M059J (cell line): ENCODE measurements at places on chromosomes 4 and X. TPM values are rescaled to one million over a fixed set of nuclear protein-coding genes. Genes with fewer than 3 reads are reported as not detected.

GRCh38 chr4:53571936-53572599 is 19.2 kb downstream of the LNX1 start:
- no peak for DNase-seq

GRCh38 chrX:7147413-7147977 is at the start of gene STS:
Gene STS (plus strand): TSS chrX:7147712. CDS start chrX:7253200, 105,488 bp downstream.
- DNase-seq: peak; percentile 19

Gene CLDN34
- total RNA-seq: not detected in 2 replicates

- DNase-seq: no peak
Measured at GRCh38 chr4:159413306-159413943, 310.5 kb downstream of the RAPGEF2 start.

Gene TRAPPC11
- 15.4 and 24.6 TPM in 2 replicates for total RNA-seq

DNA sequence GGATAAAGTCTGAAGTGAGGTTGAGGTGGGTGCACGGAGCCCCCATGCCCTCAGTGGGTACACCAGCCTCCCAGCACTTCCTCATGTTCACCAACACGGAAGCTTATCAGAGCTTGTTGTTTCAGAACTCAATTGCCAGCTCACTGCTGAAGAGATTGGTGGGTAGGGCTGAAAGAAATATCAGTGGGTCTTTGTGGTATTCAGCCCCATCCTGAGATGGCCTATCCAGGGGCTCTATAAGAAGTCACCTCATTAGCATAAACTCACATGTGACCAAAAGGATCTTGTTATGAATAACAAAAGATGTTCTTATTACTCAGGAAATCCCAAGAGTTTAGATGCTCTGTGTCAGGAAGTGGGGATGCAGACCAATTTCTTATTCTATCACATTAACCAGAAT is 177.3 kb downstream of the ARHGAP10 start:
- DNase-seq: no peak

Gene PABPC5
- 0.17 TPM in 1 of 2 replicates, not detected in the other for total RNA-seq

DNA sequence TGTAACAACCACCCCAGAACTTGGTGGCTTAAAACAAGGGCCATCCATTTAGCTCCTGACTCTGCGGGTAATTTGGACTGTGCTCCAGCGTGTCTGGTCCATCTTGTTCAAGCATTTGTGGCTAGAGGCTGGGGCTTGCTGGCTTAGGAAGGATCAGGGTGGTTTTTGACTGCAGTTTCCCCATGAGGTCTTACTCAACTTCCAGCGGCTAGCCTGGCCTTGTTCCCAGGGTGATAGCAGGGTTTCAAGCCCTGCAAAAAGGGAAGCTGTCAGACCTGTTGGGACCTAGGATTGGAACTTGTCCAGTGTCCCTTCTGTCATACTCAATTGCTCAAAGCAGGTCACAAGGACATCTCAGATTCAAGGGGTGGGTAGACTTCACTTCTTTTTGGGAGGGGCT is 205.9 kb downstream of the STIM2 start:
- no peak for DNase-seq

GRCh38 chr4:184815046-184815877 is 10.5 kb downstream of the ACSL1 start:
- DNase-seq: peak; percentile 64

Gene GALNT7
- total RNA-seq: 23.8 and 37.6 TPM in 2 replicates

DNA sequence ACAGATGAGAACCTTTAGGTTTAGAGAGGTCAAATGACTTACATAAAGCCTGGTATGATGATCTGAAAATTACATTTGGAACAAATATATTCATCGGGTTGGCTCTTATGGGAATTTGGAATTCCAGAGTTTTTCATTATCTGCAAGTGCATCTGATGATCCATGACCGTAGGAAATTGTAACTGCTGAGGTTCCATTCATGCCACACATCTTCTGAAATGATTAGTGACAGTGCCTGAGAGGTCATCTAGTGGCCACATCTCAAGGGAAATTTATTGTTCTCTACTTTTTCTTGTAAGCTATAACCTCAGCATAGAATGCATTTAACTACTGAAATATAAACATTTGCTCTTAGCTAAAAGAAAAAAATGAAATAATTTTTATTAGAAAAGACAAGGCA is 105.8 kb upstream of the NWD2 start:
- no peak for DNase-seq

GRCh38 chr4:162350331-162350730 is 186.5 kb upstream of the FSTL5 start:
- DNase-seq: no peak

Gene MXRA5
- total RNA-seq: 2.8 and 5.5 TPM in 2 replicates

Gene DOK7
- total RNA-seq: 0.22 and 3.1 TPM in 2 replicates

DNA sequence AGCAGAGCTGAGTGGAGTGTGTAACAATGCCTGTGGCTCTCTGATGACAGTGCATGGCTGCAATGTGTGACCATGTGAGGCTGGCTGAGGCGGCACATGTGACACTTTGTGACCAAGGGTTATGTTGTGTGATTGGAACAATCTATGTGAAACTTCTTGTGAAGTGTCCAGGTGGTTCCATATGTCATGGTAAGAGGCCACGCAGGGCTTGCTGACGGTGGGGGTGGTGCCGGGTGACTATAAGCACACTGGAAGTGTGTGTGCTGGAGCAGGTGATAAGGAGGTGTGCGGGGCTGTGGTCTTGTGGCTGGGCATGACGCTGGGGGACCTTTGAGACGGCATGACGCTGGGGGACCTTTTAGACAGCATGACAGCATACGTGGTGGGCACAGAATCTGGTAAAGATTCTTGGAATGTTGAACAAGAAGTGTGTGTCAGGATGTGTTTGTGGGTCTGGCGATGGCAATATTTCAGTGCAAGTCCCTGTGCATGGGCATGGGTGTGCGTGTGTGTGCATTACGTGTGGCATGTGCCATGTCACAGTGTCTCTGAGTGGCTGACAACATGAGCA is 7.4 kb upstream of the HDAC6 start:
- DNase-seq: no peak

DNA sequence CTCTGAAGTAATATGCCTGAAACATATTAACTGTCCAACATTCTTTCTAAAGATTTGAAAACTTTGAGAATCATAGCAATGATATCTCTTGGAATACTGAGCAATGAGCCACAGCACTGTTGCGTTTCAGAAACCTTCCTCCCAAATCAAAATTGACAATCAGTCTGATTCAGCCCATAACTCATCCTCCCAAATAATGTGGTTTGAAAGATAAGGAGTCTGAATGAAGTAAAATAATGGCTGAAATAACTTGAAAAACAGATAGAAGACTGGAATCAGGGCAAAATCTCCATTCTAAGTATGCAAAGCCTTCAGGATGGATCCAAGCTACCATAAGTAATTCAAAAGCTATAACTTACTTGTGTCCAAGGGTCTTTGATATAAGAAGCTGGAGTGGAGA is 98.6 kb upstream of the PLS3 start:
- DNase-seq: no peak

Gene RBMXL3
- not detected in 2 replicates for total RNA-seq

DNA sequence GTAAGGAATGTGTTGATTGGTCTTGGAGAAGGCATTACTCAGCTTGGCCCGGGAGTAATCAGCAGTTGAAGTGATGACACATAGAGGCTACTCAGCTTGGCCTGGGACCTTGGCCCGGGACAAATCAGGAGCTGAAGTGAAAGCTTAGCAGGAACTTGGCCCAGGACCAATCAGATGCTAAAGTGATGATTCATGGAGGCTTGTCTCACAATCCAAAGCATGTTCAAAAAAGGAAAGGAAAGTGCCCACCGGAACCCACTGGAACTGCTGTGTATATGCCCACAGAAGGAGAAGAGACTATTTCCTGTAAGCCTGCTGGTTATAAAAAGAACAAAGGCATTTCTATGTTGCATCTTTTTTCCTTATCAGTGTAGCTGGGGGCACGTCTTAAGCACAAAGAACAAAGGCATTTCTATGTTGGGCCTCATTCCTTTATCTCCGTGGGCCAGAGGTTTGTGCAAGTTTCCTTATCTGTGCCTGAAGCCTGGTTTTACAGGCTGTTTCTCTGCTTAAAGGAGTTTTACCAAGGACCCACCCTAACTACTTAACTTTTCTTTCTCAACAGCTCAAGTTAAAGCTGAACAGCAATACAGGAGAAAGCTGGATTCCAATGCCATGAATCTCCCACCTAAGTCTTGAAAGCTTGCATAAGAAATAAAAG is 1176.7 kb downstream of the NLGN4X start:
- peak; percentile 97 for DNase-seq

Gene AVPR2
- total RNA-seq: 1.9 and 2.7 TPM in 2 replicates

Gene NPY5R
- not detected in 2 replicates for total RNA-seq

- no peak for DNase-seq
Measured at GRCh38 chr4:6217716-6218381, 17.5 kb upstream of the JAKMIP1 start.

Gene NOCT
- total RNA-seq: 10.7 and 18.2 TPM in 2 replicates

DNA sequence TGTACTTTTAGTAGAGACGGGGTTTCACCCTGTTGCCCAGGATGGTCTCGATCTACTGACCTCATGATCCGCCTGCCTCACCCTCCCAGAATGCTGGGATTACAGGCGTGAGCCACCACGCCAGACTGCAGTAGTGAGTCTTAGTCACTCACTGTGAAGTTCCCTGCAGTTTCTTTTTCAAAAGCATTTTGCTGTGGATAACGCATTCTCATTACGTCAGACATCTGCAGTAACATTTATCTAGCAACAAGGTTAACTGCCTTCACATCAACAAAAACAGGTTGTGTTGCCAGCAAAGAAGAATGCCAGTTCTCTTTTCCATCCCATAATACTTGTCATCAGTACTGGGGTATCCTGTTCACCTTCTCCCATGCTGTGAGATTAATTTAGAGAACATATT is 164.6 kb downstream of the DHRSX start:
- no peak for DNase-seq

DNA sequence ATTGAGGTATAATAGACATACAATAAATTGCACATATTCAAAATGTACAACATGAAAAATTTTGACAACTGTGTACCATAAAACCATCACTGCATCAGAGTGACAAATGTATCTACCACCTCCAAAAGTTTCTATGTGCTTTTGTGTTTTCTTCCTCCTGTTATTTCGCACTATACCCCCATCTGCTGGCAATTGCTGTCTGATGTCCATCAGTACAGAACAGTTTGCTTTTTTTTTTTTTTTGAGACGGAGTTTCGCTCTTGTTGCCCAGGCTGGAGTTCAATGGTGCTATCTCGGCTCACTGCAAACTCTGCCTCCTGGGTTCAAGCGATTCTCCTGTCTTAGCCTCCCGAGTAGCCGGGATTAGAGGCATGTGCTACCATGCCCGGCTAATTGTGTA is 154.3 kb upstream of the GIMD1 start:
- DNase-seq: peak; percentile 30

DNA sequence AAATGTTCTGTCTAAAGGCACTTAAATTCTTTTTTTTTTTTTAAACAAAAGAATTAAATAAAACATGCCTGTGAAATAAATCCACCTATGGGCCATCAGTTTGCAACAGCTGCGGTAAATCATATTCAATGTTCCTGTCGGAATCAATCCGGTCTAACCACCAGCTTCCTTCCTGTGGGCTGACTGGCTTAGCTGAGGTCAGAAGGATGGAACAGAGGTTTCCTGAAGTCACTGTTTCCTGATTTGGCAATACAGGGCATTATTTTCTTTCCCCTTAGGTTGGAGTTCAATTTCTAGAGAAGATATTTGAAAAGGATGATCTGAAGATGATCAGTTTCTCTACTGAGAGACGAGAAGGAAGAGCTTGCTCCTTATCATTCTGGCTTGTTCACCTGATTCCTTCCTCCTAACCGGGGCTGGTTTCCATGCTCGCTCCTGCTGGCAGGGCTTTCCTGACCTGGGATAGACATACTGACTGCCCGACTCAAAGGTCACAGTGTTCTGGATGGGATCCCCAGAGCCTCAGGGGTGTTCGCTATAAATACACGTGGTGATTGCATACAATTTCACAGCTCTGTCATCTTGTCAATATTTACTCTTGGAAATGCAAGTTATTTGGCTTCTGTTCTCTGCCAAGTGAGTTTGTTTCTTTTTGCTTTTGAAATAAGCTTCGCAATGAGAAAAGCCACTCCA is 21.7 kb downstream of the PDLIM3 start:
- peak; percentile 7 for DNase-seq
